ENCODE measurements at places on chromosomes 11 and 22.

DNA sequence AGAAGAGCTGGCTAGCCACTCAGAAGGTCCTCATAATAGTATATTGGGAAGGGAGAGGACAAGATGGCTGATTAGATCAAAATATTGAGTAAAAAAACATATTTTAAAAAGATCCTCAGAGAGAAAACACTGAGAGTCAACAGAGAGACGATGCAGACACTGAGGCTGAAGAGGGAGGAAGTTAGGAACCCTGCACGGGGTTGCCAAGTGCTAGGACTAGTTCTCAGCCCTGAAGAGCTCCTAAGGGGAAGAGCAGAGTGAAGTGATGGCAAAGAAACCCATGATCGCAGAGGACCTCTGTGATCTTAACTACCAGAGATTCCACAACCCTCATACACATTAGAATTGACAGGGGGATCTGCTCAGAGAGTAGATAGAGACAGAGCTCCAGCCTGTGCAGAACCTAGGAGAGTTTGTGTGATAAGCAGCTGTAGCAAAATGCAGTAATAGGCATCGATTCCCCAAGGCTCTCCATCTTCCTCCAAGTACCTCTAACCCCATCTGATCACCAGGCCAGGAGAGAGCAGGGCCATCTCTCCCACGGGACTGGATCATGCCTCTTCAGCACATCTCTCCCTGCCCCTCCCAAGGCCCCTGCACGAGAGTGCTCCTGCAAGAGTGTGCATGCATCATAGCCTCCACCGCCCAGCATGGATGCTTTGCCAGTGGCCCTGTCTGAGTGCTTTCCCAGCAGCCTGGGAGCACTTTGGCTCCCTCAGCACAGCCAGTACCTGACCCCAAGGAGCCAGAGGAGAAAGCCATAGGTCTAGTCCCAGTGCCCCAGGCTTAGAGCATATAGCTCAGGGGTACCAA lies 41.2 kb upstream of the ARL14EP start:
- no peak for DNase-seq

GRCh38 chr22:19103880-19104821 lies 18.1 kb downstream of the DGCR2 start:
- DNase-seq, result no peak

GRCh38 chr11:45233804-45234170 lies 52.4 kb downstream of the SYT13 start:
- DNase-seq, result no peak

GRCh38 chr11:965206-965775 lies 39.6 kb downstream of the AP2A2 start:
- no peak for DNase-seq

- peak; percentile 81 for DNase-seq
These were observed 46.7 kb upstream of the PARVA start for GRCh38 chr11:12330485-12331231.

DNA sequence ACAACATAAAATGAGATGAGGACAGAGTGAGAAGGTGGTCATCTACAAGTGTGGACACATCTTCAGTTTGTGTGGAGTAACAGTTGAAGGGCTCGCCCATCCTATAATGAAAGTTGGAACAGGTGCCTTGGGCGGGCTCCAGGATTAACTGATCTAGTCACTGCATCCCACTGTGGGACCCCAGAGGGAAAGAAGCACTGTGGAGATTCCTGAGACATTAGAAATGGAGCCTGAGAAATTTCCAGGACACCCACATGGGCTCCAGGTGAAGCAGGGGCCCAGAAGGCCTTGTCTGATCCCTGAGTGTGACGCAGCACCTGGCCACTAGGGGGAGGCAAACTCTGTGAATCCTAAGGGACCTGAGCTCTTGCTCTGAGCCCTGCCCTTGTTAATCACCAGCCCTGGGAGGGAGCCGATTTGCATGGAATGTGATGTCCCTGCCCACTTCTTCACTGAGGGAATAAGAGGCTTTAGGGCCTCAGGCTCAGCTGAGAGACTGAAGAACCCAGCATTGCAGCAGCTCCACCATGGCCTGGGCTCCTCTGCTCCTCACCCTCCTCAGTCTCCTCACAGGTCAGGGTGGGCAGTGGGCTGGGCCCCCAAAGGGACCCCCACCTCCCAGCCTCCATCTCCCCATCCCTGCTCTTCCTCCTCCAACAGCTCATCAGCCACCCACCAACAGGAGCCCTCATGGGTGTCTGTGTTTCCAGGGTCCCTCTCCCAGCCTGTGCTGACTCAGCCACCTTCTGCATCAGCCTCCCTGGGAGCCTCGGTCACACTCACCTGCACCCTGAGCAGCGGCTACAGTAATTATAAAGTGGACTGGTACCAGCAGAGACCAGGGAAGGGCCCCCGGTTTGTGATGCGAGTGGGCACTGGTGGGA lies 98.4 kb downstream of the VPREB1 start:
- DNase-seq, result peak; percentile 59

DNA sequence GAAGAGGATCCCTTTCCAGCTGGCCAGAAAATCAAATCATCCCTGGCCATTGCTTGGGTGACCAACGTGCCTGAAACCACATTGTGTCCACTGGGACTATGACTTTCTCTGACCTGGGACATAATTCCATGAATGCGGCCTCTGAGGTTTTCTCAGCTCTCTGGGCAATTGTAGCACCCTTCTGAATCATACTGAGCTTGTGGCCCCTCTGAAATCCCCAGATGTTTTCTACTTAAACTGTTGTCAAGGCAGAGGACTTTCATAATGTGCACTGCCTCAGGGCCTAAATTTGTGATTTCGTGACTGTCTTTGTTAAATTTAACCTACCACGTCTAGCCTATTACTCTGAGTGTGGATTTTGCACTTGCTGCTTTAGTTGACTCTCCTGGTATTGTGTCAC lies 321.1 kb upstream of the PLET1 start:
- DNase-seq, result no peak

DNA sequence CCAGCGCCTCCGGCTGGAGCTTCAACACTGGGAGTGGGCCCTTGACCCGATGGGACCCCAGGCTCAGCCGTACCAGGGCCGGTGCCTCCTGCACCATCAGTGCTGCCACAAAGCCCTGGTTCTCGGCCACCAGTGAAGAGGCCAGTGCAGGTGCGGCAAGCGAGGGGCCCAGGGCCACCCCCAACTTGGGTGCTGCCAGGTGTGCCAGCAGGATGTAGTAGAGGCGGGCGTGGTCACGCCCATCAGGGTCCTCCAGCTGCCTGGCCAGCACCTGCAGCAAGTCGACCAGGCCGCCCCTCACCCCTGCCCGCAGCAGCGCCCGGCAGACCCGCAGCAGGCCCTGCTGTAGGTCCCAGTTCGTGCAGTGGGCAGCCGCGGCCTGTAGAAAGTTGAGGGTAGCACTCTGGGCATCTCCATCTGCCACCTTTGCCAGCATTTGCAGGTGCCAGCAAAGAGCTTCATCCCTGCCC lies 2.3 kb downstream of the AP5B1 start:
- DNase-seq, result no peak

DNA sequence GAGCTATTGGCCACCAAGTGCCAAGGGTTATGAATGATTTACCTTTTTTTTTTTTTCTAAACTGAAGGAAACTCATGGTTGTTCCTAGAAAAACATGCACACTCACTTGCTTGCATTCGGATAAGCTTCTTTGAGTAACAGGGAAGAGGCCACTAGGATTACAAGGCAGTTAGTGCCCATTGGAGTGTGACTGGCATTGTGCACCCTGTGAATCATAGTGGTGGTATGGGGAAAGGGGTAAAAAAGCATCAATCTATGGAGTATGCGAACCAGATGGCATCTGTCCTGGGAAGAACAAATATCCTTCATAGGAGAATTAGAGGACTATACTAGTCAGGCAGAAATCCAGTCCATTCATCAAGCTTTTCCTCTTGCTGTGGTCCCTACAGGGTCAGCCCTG lies 24.2 kb downstream of the CD44 start:
- DNase-seq, result no peak

Data from NCI-H1417 (cell line).